ENCODE measurements at places on chromosomes 13 and 19.

DNA sequence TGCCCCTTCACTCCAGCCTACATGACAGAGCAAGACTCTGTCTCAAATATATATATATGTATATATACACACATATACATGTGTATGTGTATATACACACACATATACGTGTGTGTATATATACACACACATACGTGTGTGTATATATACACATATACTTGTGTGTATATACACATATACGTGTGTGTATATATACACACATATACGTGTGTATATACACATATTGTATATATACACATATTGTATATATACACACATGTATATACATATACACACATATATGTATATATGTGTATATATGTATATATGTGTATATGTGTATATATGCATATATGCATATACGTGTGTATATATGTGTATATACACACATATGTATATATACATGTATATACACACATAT is 173.3 kb downstream of the GPC5 start:
- DNase-seq: no peak

DNA sequence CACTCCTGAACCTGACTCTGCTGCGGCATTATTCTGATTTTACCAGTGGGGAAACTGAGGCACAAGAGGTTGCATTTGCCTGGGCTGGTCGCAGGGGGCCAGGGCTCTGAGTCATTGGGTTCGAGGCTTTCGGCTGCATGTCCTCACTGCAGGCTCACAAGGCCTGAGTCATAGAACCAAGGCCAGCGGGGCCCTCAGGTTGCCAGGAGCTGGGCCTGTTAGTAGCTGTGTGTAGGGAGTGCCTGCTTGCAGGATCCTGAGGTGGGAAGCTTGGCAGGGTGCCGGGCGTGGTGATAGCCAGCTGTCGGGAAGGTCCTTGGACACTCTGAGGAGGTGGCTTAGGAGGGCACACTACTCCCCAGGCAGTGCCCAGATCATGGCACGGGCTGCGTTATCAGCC is 21.6 kb upstream of the F2RL3 start:
- DNase-seq: no peak

GRCh38 chr13:73603646-73604045 is 530.6 kb downstream of the KLF12 start:
- DNase-seq: no peak

- no peak for DNase-seq
These were observed 327.5 kb upstream of the DACH1 start for GRCh38 chr13:72194523-72194922.

DNA sequence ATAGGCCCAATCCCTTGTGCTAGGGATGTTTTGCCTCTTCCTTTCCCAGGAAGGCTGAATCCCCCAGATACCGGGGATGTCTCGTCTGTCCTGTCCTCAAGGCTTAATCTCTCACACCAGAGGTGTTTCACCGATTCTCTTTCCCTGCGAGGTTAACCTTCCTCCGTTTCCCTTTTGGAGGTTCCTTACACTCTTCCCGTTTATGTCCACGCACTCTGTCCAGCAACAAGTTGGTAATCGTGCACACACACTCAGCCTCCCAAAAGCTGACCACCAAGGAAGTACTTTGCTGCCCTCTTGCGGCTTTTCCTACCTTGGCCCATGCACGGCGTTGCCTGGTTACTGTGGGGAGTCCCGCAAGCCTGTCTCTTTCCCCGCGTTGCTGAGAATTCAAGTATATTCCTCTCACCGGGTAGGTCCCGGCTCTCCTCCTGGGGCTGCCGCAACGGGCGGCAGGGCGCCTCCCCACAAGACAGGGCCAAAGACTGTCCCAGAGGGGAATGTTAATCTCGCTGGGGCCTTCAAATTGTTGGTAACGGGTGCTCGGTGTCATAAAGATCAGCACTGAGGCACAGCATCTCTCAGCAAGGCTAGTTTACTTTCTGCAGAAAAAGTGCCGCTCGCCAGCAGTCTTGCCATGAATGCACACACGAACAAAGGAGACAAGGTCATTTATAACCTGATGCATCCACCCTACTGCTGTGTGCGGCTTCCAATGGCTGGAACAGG is 36.7 kb upstream of the CD177 start:
- DNase-seq: no peak

DNA sequence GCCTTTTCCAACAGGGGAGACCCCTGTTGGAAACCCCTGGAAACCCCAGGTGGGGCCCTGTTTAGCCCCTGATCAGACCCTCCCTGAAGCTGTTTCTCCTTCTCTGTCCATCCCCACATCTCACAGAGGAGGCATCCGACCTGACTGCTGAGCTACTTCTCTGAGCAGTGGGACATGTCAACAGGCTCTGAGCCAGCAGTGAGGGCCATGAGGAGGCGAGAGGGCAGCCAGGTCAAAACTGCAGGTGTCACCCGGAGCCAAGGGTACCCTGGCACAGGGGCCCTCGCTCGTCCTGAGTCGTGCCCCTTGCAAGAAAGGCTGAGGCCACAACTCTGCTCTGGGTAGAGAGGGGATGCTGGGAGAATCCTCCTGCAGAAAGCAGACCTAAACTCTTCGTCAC is 13.6 kb downstream of the PEPD start:
- no peak for DNase-seq

DNA sequence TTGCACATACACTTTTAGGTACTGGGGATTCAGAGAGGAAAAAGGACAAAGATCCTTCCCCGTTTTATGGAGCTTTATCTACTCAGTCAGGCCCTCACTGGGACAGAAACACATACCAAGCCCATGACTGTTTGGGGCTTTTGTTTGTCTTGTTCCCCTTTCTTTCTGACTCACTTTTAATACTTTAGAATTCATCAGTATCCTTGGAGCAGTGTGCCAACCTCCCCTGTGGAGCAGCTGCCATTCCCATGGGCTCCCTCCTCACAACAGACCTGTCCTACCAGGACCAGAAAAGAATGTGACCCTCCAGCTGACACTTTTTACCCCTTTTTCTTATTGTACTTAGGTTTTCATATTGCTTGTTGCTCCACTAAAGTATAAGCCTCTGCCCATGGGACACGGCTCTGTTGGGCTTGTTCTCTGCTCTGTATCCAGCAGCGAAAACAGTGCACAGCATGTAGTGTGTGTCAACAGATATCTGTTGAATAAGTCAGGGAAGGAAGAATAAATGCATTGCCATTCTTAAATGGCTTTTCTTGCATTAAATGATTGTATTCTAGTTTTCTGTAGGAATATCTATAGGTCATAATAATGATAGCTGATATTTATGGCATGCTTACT is 431.1 kb downstream of the EFNB2 start:
- DNase-seq: no peak

DNA sequence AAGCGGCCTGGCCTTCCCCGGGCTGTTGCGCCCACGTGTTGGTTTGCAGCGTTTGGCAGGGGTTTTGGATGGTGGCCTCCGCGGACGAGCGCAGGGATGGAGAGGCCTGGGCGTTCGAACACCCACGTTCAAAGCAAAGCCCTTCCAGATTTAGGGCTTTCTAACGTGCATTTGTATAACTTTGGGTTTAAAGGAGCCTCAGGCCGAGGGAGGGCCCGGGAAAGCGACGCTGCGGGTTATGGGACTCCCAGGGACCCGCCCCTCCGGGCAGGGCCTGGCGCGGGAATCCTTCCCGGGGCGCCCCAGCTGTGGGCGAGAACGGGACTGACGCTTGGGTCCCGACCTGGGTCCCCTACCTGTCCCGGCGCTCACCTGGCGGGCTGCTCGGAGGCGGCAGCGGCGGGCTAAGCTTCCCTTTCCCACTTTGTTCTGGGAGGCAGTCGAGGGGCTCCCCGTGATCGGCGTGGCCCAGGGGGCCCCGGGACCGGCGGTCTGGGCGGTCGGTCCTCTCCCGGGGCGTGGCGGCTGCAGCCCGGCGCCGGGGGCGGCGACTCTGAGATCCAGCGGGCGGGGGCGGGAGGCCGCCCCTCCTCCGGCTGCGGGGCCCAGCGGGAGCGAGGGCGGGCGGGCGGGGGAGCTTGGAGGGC is at the start of gene FBXO17:
Gene FBXO17 (minus strand): TSS at position 529 of the 647 bp plus-strand sequence. CDS start 25,423 bp downstream, outside the sequence.
- DNase-seq: no peak

DNA sequence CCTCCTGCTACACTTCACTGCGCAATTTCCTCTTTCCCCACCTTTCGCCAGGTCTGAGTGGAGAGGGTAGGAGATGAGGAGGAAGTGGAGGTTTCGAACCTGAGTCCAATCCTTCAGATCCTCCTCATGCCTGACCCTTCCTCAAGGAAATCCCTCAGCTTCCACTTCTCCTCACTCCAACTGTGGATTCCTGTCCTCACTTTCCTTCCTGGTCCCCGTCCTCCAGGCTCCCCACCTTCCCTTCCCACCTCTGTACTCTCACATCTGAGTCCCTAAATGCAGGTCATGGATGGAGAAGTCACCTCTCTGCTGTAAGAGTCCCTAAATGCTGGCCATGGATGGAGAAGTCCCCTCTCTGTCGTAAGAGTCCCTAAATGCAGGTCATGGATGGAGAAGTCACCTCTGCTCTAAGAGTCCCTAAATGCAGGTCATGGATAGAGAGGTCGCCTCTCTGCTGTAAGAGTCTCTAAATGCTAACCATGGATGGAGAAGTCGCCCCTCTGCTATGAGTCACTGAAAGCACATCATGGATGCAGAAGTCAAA is 3.1 kb downstream of the TMEM86B start:
- no peak for DNase-seq

DNA sequence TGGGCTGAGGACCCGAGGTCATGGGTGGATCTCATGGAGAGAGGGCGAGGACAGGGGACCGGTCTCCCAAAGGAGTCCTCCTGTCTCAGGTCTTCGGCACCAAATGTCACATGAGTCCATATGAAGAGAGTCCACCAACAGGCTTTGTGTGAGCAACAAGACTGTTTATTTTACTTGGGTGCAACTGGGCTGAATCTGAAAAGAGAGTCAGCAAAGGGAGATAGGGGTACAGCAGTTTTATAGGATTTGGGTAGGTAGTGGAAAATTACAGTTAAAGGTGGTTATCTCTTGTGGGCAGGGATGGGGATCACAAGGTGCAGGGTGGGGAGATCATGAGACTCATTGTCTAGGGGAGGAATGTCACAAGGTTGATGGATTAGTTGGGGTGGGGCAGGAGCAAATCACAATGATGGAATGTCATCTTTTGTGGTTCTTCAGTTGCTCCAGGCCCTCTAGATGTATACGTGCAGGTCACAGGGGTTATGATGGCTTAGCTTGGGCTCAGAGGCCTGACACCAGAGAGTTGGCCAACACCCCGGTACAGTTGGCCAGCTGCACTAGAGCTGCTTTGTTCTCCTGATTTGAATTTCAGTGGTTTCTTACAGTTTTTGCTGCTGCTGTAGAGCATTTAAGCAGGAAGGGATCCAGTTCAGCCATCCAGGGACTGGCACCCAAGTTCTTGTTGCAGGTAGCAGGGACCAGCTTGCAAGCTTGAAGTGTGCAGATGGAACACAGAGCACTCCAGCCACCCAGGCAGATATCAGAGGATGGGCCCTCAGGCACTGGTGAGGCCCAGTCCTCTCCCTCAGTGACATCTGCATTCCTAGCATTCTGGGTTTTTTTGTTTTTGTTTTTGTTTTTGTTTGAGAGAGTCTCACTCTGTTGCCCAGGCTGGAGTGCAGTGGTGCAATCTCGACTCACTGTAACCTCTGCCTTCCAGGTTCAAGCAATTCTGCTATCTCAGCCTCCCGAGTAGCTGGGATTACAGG is 26.4 kb upstream of the IGFL1 start:
- no peak for DNase-seq

GRCh38 chr13:35478271-35479037 is 2.0 kb upstream of the MAB21L1 start:
- DNase-seq: no peak

- peak; percentile 74 for DNase-seq
These were observed 1.0 kb downstream of the PRMT1 start for GRCh38 chr19:49677901-49678674.

GRCh38 chr19:48249502-48250014 is 6.2 kb downstream of the CARD8 start:
- DNase-seq: peak; percentile 64

- DNase-seq: no peak
These were observed 57.7 kb downstream of the ZNF568 start for GRCh38 chr19:36973844-36974195.

Data from activated T-cell treated with anti-CD3 and anti-CD28 coated beads for 4 hours (primary cell).